ENCODE measurements at places on chromosomes 2 and 18.

DNA sequence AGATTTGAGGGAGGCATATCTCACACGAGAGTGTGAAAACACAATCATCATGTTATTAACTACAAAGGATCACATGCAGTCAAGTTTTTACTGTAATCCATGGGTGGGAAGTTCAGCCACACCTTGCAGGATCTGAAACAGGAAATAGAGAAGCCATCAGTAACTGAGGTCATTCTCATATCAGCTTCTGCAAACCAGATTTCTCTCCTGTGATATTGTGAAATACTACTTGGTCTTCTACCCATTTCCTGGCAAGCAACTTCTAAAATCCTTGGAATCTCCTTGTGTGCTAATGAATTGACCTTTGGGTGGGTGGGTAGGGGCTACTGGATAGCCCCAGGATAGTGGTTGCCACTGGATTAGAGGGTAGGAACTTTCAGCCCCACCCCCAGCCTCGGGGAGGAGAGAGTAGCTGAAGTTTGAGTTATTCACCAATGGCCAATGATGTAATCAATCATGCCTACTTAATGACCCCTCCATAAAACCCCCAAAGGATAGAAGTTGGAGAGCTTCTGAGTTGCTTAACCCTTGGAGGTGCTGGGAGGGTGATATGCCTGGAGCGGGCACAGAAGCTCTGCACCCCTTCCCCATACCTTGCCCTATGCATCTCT is 25.6 kb upstream of the TGIF1 start:
- DNase-seq = no peak

GRCh38 chr2:98380203-98380535 is 33.9 kb downstream of the CNGA3 start:
- no peak for DNase-seq

DNA sequence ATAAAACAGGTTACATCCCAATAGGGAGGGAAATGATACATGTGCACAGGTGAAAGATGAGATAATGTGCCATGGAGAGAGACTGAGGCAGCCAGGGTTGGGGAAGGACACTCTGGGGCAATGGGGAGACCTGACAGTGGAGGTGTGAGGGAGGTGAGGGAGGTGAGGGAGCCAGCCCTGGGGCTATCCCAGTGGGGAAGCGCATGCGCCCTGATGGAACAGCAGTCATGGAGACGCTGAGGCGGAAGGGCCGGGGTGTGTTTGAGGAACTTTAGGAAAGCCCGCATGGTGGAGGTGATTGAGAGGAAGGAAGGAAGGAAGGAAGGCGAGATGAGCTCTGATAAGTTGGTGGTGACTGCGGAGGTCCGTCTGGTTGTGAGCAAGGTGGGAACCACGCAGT is 66.5 kb downstream of the CABLES1 start:
- no peak for DNase-seq

DNA sequence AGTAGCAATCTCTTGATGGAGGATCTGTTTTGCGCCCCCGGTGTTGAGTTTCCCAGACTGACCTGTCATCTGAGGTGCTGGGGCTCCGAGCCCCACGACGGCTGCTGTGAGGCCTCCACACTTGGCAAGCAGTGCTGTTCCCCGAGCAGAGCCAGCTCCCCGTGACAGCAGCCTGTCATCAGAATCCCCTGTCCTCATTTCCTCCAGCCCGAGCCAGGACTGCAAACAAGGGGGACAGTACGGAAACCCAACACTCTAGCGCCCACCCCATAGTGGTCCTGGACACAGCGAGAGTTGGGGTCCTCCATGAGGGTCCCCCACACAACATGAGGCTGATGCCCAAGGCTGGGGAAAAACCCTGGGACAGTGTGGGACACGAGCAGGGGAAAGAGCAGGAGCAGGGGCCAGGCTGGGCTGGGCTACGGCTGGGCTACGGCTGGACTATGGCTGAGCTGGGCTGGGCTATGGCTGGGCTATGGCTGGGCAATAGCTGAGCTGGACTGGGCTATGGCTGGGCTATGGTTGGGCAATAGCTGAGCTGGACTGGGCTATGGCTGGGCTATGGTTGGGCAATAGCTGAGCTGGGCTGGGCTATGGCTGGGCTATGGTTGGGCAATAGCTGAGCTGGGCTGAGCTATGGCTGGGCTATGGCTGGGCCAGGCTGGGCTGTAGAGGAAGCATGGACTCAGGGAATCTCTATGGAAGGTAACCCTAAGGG is 1.5 kb upstream of the KLHL30 start:
- DNase-seq = no peak

- DNase-seq = no peak
Measured at GRCh38 chr2:10490806-10491291, 42.7 kb upstream of the ODC1 start.
